Thoracic aorta (tissue), 2 donors: ENCODE measurements at places on chromosomes 13 and 19. TPM values are rescaled to one million over a fixed set of nuclear protein-coding genes. Genes with fewer than 3 reads are reported as not detected.

DNA sequence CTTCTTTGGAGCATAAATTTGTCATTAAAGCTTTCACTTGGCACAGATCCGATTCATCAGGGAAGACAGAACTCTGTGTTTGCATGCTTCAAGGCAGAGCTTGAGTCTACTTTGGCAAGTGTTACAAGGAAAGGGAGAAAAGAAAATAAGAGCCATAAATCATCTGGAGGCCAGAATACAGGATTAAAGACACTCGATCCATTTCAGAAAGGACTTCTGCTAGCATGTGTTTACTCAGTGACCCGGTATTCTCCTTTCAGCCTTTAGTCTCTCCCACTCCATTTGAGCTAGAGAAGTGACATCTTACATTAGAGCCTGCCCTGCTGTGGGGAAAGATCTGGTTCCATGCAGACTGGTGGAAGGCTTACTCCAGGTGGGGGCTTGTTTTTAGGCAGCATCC, 306.4 kb downstream of the KLF5 start:
- H3K27ac ChIP-seq = no peak overlapping the region
- H3K4me1 ChIP-seq = no peaks in the 10 kb centered on the region
- no peaks in the 10 kb centered on the region for H3K36me3 ChIP-seq
- DNase-seq = no peak
- no peaks in the 10 kb centered on the region for H3K27me3 ChIP-seq

DNA sequence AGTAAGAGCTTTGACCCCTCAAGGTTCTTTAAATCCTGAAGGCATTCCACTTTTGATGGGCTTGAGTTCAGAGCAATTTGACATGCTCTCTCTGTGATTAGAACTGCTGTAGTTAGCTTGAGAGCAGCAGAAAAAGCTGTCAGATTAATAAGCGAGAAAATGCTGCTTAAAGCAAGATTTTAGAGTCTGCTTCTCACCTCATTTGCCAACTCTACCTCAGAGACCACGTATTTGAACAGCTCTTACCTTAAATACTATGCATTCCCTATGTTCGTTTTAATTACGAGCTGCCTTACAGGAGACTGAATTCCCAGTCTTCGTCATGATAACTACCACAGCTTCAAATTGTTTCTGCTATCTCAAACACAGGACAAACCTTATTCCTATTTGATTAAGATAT, 253.4 kb downstream of the SLITRK6 start:
- H3K36me3 ChIP-seq = no peaks in the 10 kb centered on the region
- H3K27ac ChIP-seq = no peak overlapping the region
- H3K27me3 ChIP-seq = no peaks in the 10 kb centered on the region
- DNase-seq = no peak
- no peak overlapping the region for H3K4me3 ChIP-seq

DNA sequence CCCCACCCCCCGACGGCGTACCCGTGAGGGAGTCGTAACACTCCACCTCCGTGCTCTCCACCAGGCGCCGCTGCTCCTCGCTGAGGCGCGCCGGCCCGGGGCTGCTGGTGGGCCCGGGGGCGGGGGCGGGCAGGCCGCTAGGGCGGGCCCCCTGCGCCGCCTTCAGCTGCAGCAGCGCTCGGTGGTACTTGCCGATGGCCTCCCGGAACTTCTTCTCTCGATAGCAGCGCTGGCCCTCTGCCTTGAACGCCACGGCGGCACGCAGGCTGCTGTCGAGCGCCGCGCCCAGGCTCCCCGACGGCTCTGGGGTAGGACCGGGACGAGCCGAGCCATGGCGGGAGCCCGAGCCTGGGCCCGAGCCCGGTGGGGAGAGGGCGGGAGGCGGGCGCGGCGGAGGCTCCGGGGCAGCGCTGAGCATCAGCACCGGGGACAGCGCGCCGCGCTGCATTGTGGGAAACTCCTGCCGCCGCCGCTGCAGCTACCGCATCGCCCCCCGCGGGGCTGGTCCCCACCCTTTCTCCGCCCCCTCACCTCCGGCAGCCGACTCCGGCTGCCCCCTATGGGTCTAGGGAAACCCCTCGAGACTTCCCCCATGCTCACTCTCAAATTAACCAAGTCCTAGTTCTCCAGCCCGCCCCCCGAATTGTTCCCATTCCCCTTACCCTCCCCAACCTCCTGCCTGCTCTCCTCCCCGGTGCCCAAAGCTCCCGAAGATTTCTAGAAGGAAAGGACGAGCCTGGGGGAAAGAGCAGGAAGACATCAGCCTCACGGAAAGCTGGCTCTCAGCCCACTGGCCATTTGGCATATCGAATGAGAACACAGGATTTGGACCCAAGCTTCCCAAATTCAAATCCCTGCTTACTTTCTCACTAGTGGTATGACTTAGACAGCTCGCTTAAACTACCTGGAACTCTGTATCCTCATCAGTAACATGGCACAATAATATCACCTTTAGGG, at the start of gene TTC9B:
TTC9B (minus strand) TSS at position 451 of the 957 bp plus-strand sequence; CDS start at position 448, 3 bp downstream.
- peaks cover 4% of the 10 kb centered on the region for H3K27me3 ChIP-seq
- no peak within 1 kb of the TSS for H3K4me3 ChIP-seq

- H3K4me1 ChIP-seq = peaks cover 3% of the 10 kb centered on the region
- peak; percentile 27 for DNase-seq
- H3K36me3 ChIP-seq = peaks cover 6% of the 10 kb centered on the region
Observed at GRCh38 chr19:19040417-19040816, 7.0 kb downstream of the ARMC6 start.

GRCh38 chr19:50477751-50478515, 1.3 kb upstream of the GARIN5A start:
- H3K36me3 ChIP-seq = peaks cover 34% of the 10 kb centered on the region
- H3K27me3 ChIP-seq = no peaks in the 10 kb centered on the region
- no peak overlapping the region for H3K27ac ChIP-seq
- H3K4me3 ChIP-seq = no peak overlapping the region

DNA sequence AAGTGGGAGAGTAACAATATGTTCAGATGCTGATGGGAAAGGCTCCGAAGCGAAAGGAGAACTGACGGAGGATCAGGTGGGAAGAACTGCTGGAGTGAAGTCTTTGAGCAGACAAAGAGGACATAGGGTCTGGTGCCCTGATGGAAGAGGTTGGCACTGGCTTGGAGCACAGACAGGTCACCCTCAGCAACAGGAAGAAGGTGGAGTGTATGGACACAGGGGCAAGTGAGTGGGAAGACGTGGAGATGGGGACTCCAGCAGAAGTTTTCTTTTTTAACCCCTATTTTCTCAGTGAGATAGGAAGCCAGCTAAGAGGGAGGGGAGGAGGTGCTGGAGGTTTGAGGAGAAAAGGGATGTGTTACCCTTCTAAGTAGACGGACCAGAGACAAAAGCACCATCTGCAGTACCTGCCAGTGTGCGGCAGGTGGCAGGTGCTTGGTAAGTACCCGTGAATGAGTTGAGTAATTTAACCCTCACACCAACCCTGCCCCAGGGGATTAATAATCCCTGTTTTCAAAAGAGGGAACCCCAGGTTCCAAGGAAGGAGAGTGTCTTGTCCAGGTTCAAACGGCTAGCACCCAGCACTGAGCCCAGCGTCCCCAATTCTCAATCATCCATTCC, 11.2 kb downstream of the HAS1 start:
- DNase-seq = no peak
- H3K4me1 ChIP-seq = no peaks in the 10 kb centered on the region
- H3K27me3 ChIP-seq = no peaks in the 10 kb centered on the region
- H3K36me3 ChIP-seq = no peaks in the 10 kb centered on the region
- no peak overlapping the region for H3K4me3 ChIP-seq

GRCh38 chr13:37226971-37227370, 121.5 kb upstream of the CSNK1A1L start:
- H3K4me3 ChIP-seq = no peak overlapping the region
- peaks cover 4% of the 10 kb centered on the region for H3K4me1 ChIP-seq
- no peaks in the 10 kb centered on the region for H3K36me3 ChIP-seq
- DNase-seq = no peak

GRCh38 chr13:29105779-29106178, 285.6 kb downstream of the MTUS2 start:
- H3K27ac ChIP-seq = no peak overlapping the region
- H3K36me3 ChIP-seq = no peaks in the 10 kb centered on the region
- H3K4me3 ChIP-seq = no peak overlapping the region
- peaks cover 39% of the 10 kb centered on the region for H3K4me1 ChIP-seq
- no peaks in the 10 kb centered on the region for H3K27me3 ChIP-seq
- DNase-seq = no peak

- no peak overlapping the region for H3K4me3 ChIP-seq
- no peak for DNase-seq
- no peaks in the 10 kb centered on the region for H3K36me3 ChIP-seq
- no peak overlapping the region for H3K27ac ChIP-seq
Observed at GRCh38 chr19:27652281-27652680, 1560.7 kb downstream of the UQCRFS1 start.

GRCh38 chr19:38135150-38135998, 88.6 kb downstream of the DPF1 start:
- no peak for DNase-seq
- H3K27ac ChIP-seq = no peak overlapping the region
- H3K36me3 ChIP-seq = peaks cover 6% of the 10 kb centered on the region
- no peak overlapping the region for H3K4me3 ChIP-seq
- H3K27me3 ChIP-seq = no peaks in the 10 kb centered on the region
- no peaks in the 10 kb centered on the region for H3K4me1 ChIP-seq

DNA sequence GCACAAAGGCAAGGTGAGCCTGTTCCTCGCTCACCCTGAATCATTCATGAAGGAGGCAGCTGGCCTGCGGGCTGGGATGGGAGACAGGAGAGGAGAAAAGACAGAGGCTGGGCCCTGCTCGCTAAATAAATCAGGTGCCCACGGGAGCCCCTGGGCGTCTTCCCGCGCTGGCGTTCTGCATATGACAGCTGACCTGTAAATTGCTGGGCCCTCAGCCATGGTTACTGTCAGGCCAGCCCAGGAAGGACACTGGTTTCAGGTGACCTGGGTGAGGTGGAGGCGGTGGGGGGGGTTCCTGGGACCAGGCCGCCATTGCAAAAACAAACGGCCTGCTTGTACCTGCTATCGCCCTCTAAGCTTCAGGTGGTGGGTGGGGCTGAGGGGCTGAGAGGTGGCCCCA, 3.4 kb upstream of the PTBP1 start:
- no peak overlapping the region for H3K4me3 ChIP-seq
- no peaks in the 10 kb centered on the region for H3K36me3 ChIP-seq
- H3K27ac ChIP-seq = no peak overlapping the region
- H3K4me1 ChIP-seq = peaks cover 7% of the 10 kb centered on the region

DNA sequence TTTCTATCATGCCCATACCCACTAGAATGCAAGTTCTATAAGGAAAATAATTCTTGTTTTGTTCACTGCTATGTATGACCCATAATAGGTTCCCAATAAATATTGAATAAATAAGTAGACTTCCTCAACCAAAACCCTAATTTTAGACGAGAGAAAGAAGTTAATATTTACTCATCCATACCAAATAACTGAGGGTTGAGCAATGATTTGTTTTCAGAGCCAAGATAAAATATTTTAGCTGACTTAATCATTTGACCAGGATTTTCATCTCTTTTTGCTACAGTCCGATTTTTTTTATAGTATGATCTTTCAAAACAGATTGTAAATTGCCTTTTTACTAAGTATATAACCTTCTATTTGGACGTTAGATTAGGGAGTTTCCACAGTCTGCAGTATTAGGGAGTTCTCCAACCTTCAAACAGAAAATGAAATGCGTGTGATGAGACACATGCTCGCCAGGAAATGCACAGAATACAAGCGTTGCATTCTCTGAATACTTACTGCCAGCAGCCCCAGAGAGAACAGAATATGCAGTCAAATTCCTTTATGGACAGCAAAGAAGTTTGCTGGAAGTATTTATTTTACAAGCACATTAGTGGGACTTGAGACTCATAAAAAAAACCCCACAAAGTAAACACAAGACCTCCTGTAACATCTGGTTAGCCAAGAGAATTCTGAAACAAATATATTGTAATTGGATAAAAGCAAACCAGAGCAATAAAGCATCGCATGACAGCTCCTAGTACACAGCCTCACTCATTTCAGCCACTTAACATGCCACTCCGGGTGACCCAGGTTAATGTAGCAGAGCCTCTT, 230.0 kb downstream of the MYO16 start:
- H3K27ac ChIP-seq = no peak overlapping the region
- H3K4me3 ChIP-seq = no peak overlapping the region
- no peaks in the 10 kb centered on the region for H3K4me1 ChIP-seq
- no peak for DNase-seq

- DNase-seq = no peak
- H3K4me3 ChIP-seq = no peak overlapping the region
- H3K4me1 ChIP-seq = peaks cover 10% of the 10 kb centered on the region
- H3K27ac ChIP-seq = no peak overlapping the region
- no peaks in the 10 kb centered on the region for H3K27me3 ChIP-seq
- no peaks in the 10 kb centered on the region for H3K36me3 ChIP-seq
Observed at GRCh38 chr19:6358003-6358402, 3.3 kb upstream of the CLPP start.

DNA sequence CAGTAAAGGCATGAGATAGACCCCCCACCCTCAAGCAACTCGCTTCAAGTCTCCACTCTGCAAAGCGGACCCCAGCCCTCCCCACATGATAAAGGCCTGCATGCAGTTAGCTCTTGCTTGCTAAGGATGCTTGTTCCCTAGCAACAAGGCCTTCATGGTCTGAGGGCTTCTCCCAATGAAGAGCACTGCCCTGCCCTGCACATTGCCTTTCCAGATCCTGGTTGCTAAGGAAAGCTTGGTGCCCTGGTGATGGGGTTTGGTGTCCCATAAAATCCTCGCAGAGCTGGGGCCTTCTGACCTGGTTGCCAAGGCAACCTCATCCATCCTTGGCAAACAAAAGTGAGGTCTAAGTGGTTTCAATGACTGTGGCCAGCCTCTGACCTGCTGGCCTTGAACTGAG, 6.0 kb downstream of the DBP start:
- peak overlapping the region; percentile 60 for H3K4me3 ChIP-seq
- no peak for DNase-seq
- no peaks in the 10 kb centered on the region for H3K27me3 ChIP-seq

GRCh38 chr13:82129281-82129680, 1753.0 kb downstream of the SLITRK1 start:
- DNase-seq = no peak
- H3K36me3 ChIP-seq = no peaks in the 10 kb centered on the region
- no peaks in the 10 kb centered on the region for H3K4me1 ChIP-seq
- H3K27ac ChIP-seq = no peak overlapping the region
- no peak overlapping the region for H3K4me3 ChIP-seq

GRCh38 chr13:67772807-67773453, 542.8 kb upstream of the PCDH9 start:
- no peak overlapping the region for H3K27ac ChIP-seq
- H3K36me3 ChIP-seq = no peaks in the 10 kb centered on the region
- DNase-seq = no peak
- no peaks in the 10 kb centered on the region for H3K27me3 ChIP-seq
- no peaks in the 10 kb centered on the region for H3K4me1 ChIP-seq

DNA sequence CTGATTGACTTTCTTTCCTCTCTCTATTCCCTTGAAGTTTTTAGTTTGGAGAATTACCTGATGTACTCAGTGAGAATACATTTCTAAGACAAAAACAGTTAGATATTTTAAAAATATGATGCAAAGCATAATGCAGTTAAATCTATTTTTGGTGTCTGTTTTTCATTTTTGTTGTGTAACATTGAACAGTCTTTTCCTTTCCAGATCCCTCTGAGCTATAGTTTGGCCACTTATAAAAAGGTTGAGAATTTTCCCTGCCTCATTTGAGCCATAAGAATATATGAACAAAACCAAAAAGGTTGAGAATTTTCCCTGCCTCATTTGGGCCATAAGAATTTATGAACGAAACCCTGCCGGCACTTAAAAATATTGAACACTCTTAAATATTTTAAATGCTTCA, 57.0 kb upstream of the IPO5 start:
- no peaks in the 10 kb centered on the region for H3K27me3 ChIP-seq
- DNase-seq = no peak
- no peaks in the 10 kb centered on the region for H3K4me1 ChIP-seq
- H3K27ac ChIP-seq = no peak overlapping the region
- no peaks in the 10 kb centered on the region for H3K36me3 ChIP-seq

ATP1A3 gene
- total RNA-seq = 0.14 TPM

CBLC gene
- total RNA-seq = 0.42 TPM

CYP4F22 gene
- not detected for total RNA-seq

ZNF229 gene
- total RNA-seq = 4.1 TPM
